ENCODE measurements at places on chromosomes 2 and 18.

- DNase-seq: no peak
Observed at GRCh38 chr2:16656784-16657391, 8.7 kb downstream of the CYRIA start.

GRCh38 chr2:7119132-7119835 lies 202.1 kb downstream of the RNF144A start:
- DNase-seq: no peak

DNA sequence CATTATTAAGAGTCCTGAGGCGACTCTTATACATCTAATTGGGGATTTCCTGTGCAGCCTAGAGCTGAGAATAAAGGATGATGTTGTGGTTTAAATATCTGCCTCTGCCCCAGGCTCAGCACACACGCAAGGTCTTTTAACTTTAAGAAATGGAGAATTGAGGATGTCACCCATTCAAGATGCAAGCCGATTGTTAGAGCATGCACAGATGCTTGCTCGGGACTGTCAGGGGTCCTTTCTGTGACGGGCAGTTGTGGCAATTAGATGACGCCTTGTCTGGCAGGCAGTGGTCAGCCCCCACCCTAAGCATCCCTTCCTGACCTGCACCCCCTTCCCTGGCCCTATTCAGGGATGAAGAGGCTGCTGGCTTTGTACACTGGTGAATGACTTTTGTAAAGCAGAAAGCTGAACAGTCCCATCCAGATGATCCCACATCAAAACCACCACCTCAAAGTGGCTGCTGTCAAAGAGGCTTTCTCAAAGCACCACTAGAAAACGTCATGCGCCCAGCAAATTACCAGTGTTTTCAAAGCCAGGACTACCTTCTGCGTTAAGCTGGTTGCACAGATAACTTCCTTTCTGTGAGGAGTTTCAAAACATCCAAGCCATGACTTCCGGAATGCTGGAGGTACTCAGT lies 23.7 kb downstream of the FAM178B start:
- peak; percentile 16 for DNase-seq

GRCh38 chr2:207244971-207245925 lies 79.5 kb upstream of the KLF7 start:
- no peak for DNase-seq

- DNase-seq: no peak
Observed at GRCh38 chr2:204849892-204850291, 304.6 kb downstream of the PARD3B start.

DNA sequence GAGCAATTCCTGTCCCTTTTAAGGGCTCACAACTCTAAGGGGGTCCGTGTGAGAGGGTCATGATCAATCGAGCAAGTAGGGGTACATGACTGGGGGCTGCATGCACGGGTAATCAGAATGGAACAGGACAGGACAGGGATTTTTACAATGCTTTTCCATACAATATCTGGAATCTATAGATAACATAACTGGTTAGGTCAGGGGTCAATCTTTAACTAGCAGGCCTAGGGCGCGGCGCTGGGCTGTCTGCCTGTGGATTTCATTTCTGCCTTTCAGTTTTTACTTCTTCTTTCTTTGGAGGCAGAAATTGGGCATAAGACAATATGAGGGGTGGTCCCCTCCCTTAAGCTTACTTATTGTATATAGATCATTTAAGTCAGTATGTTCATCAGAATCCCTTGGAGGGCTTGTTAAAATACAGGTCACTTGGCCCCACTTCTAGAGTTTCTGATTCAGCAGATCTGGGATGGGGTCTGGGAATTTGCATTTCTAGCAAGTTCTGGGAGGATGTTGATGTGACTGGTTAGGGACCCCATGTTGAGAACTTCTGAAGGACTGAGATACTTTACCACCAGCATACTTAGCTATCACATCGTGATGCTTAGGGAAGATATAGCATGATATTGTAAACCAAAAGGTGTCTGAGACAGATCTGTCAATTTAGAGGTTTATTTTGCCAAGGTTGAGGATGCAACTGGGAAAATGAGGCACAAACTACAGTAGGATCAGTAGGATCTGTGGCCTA lies 2.8 kb upstream of the INPP4A start:
- DNase-seq: no peak

GRCh38 chr2:26008851-26009566 lies 24.9 kb upstream of the RAB10 start:
- DNase-seq: no peak

DNA sequence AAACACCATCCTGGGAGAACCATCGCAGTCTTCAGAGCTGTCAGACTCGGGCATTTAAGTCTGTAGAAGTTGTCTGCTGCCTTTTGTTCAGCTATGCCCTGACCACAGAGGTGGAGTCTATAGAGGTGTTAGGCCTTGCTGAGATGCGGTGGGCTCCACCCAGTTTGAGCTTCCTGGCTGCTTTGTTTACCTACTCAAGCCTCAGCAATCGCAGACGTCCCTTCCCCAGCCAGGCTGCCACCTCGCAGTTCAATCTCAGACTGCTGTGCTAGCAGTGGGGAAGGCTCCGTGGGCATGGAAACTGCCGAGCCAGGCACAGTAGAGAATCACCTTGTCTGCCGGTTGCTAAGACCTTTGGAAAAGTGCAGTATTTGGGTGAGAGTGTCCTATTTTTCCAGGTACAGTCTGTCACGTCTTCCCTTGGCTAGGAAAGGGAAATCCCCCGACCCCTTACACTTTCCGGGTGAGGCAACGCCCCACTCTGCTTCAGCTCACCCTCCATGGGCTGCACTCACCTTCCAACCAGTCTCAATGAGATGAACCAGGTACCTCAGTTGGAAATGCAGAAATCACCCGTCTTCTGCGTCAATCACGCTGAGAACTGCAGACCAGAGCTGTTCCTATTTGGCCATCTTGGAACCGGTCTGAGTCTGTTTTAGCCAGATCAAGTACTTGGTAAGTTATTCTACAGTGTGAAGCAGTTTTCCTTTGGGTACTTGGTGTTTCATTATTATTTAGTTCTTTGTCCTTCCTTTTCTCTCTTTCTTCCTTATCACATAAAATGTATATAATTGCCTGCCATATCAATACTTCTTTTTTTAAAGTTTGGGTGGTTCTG lies 71.5 kb downstream of the CDC42EP3 start:
- peak; percentile 28 for DNase-seq

DNA sequence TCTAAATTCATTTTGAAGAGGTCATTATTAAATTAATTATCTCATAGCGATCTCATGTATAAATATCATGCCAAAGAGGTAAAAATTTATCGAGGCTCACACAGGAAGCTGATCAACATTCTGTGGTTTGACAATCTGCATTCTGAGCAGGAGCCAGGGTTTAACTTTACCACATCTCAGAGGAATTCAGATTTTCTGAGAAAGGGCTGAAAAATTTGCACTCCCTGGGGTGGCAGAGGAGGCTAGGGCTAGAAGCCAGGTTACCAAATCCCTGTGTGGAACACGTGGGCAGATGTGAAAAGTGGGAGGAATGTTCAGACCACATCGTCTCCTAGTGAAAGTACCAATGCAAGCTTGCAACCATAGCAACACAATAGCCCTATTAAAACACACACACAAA lies 63.5 kb upstream of the CTLA4 start:
- DNase-seq: peak; percentile 22

- DNase-seq: no peak
Observed at GRCh38 chr18:62437235-62438017, 85.4 kb upstream of the ZCCHC2 start.

GRCh38 chr2:64341461-64341860 lies 112.5 kb upstream of the LGALSL start:
- no peak for DNase-seq

- DNase-seq: peak; percentile 14
Observed at GRCh38 chr2:8049851-8050571, 631.8 kb upstream of the ID2 start.

GRCh38 chr2:181754105-181754504 lies 73.8 kb upstream of the NEUROD1 start:
- DNase-seq: no peak

- DNase-seq: no peak
Observed at GRCh38 chr18:63438181-63438580, 15.9 kb upstream of the VPS4B start.

DNA sequence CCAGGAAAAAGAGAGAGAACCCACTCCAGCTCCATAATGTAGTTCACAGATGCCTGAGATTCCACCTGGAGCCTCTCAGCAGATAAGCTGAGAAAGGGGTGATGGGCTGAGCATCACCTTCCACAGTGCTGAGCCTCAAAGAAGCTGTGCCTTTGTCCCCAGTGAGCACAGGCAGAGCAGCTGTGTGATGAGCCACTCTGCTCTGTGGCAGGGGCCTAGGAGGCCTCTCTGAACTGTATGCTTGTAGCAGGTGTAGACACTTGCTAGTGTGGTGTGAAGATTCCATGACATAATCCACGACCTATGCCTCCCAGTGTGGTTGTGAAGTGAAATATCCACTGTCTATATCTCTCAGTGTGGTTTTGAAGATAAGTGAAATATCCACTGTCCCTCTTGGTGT lies 70.4 kb upstream of the MGAT4A start:
- no peak for DNase-seq

DNA sequence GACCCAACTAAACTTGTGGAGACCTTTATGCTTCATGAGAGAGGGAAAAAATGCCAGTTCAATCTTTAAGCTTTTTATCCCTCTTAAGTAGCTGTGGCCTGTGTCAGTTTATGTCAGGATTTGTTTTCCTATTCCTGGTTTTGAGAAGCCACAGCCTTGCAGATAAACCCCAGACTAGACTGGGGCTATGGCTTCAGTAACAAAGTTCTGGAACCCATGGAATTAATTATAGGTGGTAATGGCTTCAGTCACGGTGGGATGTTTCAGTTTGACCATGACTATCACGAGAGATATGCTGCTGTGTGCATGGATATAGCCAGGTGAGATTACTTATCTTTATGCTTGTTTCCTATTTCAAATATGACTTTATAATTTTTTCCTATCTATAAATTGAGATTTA lies 134.8 kb downstream of the RAPGEF4 start:
- DNase-seq: no peak

GRCh38 chr2:60297296-60298005 lies 256.0 kb downstream of the BCL11A start:
- no peak for DNase-seq

DNA sequence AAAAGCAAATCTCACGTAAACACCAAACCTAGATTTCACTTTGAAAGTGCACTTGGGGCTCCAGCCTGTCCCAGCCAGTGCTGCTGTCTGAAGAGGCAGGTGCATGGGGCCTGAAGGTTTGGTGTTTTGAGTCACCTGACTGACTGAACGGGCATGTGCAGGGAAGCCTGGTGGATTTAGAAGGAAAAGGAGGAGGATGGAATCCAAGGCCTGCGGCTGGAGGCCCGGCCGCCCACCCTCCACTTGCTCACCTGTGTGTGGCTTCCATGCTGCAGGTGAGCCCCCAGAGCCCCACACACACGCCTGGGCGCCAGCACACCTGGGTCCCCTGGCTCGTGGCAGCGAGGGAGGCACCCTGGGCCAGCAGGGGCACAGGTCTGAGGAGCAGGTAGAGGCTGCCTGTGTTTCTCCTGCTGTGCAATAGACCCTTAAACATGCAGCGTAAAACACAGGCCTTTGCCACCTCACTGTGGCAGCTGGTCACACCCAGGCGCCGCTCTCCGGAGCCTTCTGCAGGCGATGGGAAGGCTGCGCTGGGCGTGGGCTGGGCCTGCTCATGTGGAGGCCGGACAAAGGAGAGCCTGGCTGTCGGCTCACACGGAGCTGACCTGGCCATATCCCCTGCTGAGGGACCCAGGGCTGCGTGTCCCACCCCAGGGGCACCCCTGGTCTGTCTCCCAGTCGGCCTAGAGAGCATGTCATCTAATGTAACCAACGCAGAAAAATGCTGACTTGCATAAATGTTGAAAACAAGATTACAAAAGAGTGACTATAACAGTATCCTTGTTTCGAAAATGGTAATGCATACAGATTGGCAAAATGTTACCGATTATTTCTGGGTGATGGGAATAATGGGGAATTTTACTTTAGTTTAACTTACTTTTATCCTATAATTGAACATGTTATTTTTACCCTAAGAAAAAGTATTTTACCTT lies 71.3 kb downstream of the TMEM18 start:
- DNase-seq: no peak

DNA sequence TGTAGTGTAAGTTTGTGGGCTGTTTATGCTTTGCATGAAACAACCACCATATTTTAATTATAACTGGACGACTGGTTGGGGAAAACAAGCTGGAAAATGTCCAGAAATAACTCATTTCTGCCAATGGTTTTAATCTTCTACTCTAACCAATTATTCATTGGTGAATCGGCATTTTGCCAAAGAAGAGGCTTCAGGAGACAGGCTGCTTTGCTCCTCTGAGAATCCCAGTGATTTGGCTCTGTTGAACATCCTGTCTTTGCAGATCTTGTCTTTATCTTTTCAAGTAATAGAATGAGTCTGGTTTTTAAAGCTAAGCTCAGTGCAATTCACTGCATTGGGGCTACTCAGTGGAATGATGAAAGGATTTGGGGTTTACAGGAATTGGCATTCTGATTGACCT lies 109.6 kb downstream of the APOB start:
- DNase-seq: no peak

- DNase-seq: no peak
Observed at GRCh38 chr2:168819829-168820489, 17.5 kb downstream of the NOSTRIN start.

- no peak for DNase-seq
Observed at GRCh38 chr2:1397350-1397749, 15.9 kb upstream of the TPO start.

DNA sequence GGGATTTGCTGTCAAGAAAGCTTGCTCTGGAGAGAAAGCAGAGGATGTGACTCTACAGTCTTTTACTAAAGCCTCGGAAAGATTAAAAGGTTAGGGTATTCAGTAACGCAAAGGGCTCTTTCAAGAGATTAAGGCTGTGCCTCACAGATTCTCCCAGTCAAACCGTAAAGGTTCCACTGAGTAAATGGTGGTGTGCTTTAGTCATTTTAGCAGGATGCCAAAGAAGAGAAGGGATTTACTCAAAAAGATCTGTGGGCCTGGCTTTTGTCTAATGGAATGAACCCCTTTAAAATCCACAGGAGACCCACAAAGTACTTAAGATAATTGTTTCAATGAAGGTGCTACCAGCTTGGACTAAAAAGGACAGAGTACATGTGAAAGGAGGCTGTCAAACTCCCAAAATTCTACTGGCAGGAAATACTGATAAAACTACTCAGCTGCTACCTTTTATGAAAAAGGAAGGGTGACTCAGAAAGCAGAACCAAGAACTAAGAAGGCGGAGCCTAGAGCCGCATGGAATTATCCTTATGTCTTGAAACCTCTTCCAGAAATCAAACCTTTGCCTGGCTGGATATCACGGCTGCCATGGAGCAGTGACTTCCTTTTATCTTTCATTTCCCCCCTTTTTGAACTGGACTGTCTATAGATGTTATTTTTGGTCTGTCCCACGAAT lies 670.2 kb upstream of the ZEB2 start:
- DNase-seq: no peak

- DNase-seq: no peak
Observed at GRCh38 chr2:102606353-102606752, 13.0 kb upstream of the SLC9A2 start.

DNA sequence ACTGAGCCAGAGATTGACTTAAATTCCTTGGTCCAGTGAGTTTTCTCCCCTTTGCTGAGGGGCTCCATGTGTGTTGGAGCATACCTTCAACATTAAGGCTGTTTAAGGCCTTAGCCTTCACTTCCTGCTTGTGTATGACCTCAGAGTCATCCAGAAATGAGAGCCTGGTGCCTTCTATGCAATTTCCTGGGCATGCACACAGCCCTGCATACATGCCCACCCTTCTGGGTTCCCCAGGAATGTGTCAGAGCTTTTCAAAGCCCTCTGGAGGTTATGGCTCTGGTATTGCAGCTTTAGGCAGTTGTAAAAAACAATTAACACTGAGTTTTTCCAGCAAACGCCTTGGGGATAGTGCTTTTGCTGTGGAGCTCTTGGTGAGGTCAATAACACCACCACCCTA lies 16.7 kb downstream of the IL1R1 start:
- no peak for DNase-seq

Measured in stimulated activated CD8-positive, alpha-beta memory T cell treated with anti-CD3 and anti-CD28 coated beads, Interleukin-4, amount 100 ng/mL, for 24 hours (primary cell).